ENCODE measurements at places on chromosomes 5 and 9.

GRCh38 chr9:126838895-126839294 lies 21.5 kb upstream of the ZBTB34 start:
- no peak for DNase-seq

- no peak for DNase-seq
Measured at GRCh38 chr5:91367908-91368648, 15.0 kb downstream of the ARRDC3 start.

GRCh38 chr9:12718482-12719026 lies 25.4 kb downstream of the TYRP1 start:
- DNase-seq, result no peak

- no peak for DNase-seq
Measured at GRCh38 chr9:3099646-3100045, 255.8 kb upstream of the PUM3 start.

GRCh38 chr5:33650911-33651310 lies 210.1 kb downstream of the TARS1 start:
- no peak for DNase-seq

GRCh38 chr5:76556511-76557221 lies 66.5 kb downstream of the F2RL2 start:
- DNase-seq, result no peak

DNA sequence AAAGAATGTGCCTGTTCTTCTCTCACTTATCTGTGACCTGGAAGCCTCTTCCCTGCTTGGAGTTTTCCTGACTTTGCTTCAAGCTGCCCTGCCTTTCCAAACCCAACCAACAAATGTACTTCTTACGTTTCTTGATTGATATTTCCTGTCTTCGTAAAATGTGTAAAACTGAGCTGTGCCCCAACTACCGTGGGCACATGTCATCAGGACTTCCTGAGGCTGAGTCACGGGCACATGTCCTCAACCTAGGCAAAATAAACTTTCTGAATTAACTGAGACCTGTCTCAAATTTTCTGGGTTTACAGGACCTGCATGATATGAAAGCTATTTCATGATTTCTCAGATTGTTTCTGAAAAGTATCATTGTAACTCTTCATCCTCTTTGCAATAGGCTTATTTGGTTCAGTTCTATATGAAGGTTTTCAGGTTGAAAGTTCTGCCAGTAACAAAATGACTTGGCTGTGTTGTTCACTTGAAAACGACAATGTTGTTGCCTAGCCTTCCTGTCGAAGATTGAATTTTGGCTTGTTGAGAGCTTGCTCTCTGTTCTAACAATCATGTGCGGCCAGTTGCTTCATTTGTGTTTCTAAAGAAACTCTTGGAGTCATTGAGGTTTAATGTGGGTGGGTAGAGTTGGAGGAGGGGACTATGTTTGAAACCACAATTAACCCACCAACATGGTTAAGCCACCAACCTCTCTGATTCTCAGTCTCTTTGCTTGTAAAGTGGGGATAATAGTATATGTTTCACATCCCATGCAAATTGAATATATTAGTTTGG lies 145.6 kb downstream of the FBXL7 start:
- DNase-seq, result no peak

GRCh38 chr9:36328798-36329411 lies 70.7 kb upstream of the GNE start:
- DNase-seq, result peak; percentile 75

DNA sequence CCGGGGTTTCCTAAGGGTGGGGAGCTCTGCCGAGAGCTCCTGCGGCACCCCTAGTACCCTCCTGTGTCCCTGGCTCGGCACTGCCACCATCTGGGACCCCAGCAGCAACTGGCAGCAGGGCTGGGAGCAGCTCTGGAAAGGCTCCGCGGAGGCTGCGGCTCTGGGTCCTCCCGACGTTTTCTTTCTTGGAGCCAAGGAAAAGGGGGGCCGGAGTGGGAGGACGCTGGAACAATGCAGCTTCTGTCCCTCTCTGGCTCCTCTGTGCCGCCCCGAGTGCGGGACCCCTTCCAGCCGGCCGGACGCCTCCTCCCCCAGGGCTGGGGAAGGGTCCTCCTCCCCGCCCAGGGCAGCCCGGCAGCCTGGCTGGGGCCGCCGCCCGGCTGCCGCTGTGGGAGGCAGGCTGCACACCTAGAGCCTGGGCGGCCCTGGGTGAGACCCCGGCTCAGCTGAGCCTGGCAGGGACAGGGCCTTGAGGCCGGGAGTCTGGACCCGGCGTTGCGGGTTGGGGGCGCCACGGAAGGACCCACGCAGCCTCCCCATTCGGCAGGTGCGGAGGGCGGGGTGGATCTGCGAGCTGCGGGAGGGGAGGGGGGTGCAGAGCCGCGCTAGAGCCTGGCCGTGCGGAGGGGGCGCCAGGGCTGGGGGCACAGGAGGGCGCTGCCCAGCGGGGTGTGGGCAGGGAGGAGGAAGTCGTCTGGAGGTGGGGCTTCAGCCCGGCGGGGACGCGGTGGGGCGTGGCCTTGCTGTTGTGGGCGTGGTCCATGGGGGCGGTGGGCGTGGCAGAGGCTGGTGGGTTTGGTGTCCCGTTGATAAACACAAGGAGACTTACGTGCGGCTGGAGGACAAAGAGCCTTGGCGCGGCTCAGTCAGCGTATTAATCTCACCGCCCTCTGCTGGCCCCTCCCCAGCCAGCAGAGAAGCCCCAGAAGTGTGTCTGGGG lies 15.1 kb downstream of the GPSM1 start:
- DNase-seq, result peak; percentile 64

DNA sequence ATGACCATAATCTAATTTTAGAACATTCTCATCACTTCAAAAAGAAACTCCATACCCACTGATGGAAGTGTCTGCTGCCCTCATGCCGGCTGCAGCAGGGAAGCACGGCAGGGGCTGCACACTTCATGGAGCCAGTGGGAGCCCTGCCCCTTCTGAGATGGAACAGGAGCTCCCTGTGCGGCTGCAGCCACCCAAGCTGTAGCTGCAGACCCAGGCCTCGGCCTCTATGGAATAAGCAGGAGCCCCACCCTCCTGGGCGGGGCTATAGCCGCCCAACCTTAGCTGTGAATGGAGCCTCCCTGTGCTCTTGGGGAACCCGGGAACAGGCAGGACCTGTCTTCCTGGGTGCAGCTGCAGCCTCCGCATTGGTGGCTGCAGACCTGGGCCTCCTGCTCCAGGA lies 128.5 kb downstream of the NUDT12 start:
- DNase-seq, result no peak

- no peak for DNase-seq
Measured at GRCh38 chr5:112342389-112342788, 76.7 kb downstream of the EPB41L4A start.

DNA sequence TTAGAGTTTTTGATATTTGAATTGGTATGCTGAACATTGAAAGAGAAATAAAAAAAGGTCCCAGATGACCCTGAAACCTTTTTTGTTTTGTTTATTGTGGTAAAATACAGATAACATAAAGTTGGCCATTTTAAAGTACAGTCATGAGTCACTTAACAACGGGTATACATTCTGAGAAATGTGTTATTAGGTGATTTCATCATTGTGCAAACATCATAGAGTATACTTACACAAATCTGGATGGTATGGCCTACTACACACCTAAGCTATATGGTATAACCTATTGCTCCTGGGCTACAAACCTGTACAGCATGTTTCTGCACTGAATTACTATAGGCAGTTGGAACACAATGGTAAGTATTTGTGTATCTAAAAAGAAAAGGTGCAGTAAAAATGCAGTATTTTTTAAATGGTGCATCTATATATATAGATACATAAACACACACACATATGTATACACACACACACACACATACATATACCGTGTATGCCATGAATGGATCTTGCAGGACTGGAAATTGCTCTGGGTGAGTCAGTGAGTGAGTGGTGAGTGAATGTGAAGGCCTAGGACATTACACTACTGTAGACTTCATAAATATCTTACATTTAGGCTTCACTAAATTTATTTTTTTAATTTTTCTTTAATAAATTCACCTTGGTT lies 31.0 kb downstream of the TTC1 start:
- no peak for DNase-seq

DNA sequence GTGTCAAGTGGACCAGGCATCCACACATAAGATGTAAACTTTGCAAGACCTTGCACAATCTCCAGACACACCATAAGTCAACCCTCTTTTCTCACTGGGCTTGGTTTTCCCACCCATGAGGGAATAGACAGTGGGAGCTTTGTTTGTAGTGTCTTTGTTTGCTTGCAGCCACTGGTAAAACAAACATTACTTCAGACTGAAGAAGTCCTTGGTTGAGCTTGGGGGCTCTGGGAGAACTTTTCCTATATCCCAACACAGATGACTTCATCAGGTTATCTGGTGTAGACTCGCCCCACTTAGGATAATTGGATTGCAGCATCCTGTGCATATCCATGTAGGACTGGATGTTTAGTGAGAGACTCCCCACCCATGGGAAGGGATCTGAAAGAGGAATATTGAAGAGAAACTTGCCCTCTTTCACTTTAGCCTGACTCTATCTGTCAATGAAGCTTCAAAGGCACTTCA lies 11.5 kb upstream of the ADGRV1 start:
- DNase-seq, result no peak

DNA sequence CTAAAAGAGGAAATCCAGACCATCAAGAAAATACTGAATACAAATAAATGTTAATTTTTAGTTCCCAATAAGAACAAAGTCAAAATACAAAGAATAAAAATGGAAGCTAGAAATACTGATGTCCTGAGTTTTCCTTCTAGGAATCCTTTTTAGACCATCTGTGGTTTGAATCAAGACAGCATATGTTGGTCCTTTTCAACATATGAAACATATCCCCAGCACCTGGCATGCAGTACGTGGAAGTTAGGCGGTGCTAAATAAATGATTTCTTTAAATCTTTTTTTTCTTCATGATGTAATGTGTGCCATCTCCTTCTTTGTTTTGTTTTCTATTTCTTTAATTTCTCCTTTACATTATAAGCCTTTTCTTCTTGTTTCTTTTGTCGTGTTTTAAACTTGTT lies 34.0 kb downstream of the KIAA1958 start:
- DNase-seq, result no peak

DNA sequence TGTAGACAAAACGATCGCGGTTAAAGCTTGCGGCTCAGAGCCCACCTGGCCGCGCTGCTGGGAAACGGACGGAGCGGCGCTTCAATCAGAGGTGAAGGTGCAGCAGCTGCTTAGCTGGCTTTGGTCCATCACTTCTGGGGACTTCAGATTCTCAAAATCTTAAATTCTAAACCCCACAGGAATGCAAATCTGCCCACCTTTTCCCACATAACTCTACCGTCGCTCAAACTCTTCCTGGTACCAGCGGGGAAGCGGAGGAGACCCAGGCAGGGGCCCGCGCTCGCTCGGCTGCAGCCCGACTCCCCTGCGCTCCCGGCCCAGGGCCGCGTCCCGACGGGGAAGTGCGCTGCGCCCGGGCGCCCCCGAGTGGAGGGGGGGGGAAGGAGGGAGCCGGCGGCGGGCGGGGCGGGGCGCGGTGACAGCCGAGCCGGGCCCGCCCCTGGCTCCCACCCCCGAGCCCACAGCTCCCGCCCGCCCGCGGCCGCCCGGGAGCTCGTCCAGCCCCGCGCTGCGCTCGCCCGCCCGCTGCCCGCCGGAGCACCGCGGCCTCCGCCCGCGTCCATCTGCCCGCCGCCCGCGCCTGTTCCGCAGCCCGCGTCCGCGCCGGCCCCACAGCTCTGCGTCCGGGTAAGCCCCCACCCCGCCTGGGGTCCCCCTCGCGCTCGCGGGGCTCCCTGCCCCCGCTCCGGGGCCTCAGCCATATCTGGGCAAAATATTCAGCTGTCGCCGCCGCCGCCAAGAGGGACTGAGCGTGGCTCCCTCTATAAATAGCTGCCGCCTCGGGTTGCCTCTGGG lies at the start of gene TMOD1:
Gene TMOD1 (plus strand): TSS at position 490 of the 795 bp plus-strand sequence. CDS start 22,523 bp downstream, outside the sequence.
- peak; percentile 40 for DNase-seq

- no peak for DNase-seq
Measured at GRCh38 chr5:124639095-124639665, 107.3 kb downstream of the ZNF608 start.

Data from CD4-positive, alpha-beta T cell treated with Interleukin-12 subunit alpha and Interleukin-12 subunit beta, for 1 hour (primary cell).